Endothelial cell of umbilical vein (primary cell): ENCODE measurements at places on chromosomes 4 and X. TPM values are rescaled to one million over a fixed set of nuclear protein-coding genes. Genes with fewer than 3 reads are reported as not detected.

Gene SMR3B
- not detected in 2 replicates for polyA plus RNA-seq

Gene MXRA5
- polyA plus RNA-seq: not detected in 2 replicates

Gene GAGE13
- not detected in 2 replicates for polyA plus RNA-seq

Gene MGARP
- polyA plus RNA-seq: 22.6 and 26.6 TPM in 2 replicates

Gene CCNB3
- 1.5 and 1.9 TPM in 2 replicates for polyA plus RNA-seq
